ENCODE measurements at places on chromosomes 2 and 18.

DNA sequence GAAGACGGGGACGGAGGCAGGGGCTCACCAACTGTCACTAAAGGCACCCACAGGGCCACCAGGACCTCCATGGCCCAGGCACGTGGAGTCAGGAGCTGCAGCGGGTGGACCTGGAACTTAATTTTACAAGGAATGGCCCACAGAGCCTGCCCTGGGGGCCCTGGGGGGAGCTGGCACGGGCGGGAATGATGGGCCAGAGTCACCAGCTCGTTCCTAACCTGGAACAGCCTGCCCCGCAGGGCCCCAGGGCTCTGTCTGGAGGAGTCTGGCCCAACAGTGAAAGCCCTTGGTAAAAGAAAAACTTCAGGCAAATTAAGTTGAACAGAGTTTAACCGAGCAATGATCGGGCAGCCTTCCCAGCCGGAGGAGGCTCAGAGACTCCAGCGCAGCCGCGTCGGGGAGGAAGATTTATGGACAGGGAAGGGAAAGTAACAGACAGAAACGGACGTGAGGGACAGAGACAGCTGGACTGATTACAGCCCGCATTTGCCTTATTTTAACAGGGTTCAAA, 118.4 kb upstream of the TMEM18 start:
- no peak for DNase-seq

DNA sequence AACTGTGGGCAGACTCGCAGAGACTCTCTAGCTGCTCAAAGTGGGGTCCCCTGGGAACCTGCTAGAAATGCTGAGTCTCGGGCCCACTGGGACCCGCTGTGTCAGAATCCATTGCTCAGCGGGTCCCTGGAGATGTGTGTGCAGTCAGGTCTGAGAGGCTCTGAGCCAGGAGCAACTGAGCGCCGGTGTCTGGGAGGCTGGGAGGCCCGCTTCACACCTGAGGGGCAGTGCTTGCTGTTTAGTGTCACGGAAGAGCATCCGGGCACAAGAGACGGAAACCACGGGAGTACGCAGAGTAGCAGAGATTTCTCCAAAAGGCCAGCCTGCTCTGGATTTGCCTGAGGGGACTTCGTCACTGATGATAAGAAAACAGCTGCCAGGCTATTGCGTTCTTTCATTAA, 70.1 kb downstream of the EDAR start:
- no peak for DNase-seq

GRCh38 chr2:145685383-145686050, 1165.6 kb upstream of the ZEB2 start:
- no peak for DNase-seq

DNA sequence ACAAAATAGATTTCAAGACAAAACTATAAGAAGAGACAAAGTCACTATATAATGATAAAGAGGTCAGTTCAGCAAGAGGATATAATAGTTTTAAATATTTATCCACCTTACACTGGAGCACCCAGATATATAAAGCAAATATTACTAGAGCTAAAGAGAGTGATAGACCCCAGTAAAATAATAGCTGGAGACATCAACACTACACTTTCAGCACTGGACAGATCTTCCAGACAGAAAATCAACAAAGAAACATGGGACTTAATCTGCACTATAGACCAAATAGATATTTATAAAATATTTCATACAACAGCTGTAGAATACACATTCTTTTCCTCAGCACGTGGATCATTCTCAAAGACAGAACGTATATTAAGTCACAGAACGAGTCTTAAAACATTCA, 86.6 kb downstream of the ATP8B1 start:
- no peak for DNase-seq

DNA sequence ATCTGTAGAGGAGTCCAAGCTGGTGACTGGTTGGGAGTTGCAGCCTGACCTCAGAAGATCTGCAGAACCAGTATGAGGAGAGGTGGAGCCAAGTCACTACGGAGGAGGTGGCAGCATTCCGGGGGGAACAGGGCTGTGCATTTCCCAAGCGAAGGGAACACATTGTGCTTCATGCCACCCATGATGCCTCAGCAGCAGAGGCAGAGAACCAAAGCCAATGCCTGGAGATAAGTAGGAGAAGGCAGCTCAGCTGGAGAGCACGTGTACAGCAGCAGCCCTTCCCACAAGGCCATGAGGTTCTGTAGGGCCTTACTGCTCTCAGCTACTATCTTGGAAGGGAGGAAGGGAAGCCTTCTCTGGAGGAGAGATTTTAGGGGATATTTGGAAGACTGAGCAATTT, 67.2 kb upstream of the LRPPRC start:
- no peak for DNase-seq

DNA sequence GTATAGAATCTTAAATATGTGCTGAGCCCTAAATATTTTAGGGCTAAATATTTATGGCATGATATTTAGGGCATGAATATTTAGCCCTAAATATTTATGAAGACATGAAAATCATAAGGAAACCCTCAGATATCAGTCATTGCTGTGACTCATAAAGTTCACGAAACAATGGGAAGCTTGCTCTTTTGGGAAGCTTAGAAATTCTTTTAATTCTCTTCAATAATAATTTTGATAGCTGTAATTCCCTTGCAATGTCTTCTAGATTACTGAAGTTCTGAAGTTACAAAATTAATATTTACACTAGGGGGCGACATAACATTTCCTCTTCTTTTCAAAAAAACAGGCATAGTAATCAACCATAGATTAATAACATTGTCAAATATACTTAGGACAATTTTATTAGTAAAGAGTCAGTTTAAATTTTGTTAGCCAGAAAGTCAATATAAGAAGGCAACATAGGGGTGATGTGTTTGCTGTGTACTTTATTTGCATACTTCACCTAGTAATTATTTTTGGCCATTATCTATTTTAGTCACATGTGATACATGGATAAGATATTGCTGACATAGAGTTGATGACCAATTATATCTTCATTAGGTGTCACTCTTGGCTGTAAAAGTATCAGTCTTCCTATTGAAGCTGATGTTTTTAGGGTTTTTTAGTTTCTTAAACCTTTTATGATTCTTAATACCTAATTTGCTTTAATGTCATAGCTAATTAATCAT, 13.2 kb downstream of the ZNF804A start:
- DNase-seq: peak; percentile 17

DNA sequence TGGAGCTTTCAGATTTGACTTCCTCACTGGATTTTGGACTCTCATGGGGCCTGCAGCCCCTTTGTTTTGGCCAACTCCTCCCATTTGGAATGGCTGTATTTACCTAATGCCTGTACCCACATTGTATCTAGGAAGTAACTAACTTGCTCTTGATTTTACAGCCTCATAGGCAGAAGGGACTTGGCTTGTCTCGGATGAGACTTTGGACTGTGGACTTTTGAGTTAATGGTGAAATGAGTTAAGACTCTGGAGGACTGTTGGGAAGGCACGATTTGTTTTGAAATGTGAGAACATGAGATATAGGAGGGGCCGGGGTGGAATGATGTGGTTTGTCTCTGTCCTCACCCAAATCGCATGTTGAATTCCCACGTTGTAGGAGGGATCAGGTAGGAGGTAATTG, 233.4 kb upstream of the GALNT5 start:
- no peak for DNase-seq

- no peak for DNase-seq
These were observed 5.5 kb upstream of the SFT2D3 start for GRCh38 chr2:127695491-127696472.

- DNase-seq: no peak
These were observed 31.2 kb downstream of the NGEF start for GRCh38 chr2:232981767-232982360.

GRCh38 chr2:200635251-200635650, 49.4 kb downstream of the AOX1 start:
- no peak for DNase-seq

DNA sequence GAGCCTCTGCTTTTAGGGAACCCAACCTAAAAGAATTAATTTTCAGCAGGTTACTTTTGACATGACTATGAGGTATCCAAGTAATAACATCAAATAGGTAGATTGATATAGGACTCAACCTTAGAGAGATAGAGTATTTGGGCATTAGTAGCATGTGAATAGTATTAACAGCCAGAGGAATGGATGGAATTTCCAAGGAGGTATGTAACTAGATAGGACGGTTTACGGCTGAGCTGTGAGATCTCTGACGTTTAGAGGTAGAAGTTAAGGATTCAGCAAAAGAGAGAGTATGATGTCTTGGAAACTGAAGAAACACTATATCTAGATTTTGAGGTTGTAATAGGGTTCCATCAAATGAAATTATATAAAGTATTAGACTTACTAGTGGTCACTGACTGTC, 70.3 kb downstream of the HNMT start:
- no peak for DNase-seq

DNA sequence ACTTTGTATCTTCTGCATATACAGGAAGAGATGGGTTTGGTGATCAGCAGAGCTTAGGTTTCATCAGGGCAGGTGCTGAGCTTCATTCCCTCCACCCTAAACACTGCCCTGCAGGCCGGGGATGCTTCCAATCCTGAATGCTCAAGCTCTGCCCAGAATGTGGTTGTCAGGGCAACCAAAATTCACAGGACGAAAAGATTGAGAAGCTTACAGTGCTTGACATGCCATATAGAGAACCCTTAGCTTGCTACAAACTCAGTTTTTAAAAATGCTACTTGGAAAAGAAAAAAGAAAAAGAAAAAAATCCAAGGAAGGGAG, 65.6 kb downstream of the SH3RF3 start:
- DNase-seq: no peak

DNA sequence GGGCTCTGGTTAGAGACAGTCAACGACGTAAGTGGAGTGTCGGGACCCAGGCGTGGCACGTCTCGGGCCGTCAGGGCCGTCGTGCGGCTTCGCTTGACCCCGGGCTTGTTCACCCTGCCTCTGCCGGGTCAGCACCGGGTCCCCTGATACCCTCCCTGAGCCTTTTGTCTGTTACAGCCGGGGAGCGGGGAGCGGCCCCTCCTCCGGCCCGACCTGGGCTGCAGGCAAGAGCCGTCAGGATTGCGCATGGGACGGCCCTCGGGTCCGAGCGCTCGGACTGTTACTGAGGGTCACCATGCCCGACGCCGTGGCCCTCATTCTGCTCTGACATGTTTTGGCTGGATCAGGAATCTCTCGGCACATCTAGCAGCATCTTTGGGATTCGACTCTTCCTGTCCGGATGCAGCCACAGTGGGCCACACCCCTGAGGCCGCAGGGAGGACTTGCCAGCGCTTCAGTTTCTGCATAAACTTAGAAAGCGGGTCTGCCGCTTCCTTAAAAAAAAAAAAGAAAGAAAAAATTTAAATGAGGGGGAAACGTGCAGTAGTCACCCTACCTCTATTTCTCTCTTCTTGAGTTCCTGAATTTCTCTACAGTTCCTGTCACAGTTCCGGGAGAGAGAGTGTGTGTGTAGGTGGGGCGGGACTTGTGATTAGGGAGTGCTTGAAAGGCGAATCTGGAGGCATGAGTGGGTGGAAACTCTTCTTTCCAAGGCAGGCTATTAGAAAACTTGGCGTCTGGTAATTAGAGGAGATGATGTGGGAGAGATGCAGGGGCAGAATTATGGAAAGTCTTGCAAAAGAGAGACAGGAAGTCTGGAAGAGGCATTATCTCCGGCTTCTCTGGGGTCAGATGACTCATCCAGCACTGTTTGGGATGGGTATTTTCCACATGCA, 909 bp downstream of the TMEM87B start:
- DNase-seq: peak; percentile 7

GRCh38 chr2:241020201-241020600, 21.8 kb downstream of the SNED1 start:
- DNase-seq: no peak

DNA sequence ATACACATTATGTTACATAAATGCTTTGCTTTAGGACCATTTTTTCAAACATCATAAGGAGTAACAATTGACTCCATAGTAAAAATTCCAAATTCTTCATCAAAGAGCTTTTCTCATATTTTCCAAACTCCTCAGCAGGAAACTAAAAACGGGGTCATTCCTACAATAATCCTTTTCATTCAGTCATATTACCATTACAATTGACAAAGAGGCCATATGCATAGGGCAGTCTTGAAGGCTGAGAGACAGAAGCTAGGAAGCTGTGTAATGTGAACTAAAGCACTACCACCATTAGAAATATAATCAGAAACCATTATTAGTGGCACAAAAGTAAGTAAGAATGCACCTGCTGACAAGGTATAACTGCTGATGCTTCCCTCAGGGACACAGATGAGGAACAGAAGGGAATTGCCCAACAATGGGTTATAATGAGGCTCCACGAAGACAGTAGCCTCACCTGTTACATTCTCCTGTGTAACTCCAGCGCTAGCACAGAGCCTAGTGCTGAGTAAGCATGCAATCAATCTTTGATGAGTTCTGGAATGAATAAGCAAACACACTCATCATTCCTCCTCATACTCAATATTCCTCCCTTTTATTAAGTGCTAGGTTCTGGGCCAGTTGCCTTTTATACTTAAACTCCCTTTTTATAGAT, 942.3 kb downstream of the CPS1 start:
- no peak for DNase-seq

GRCh38 chr2:229474125-229474524, 203.0 kb upstream of the PID1 start:
- DNase-seq: no peak

GRCh38 chr2:238238311-238238765, 1.5 kb downstream of the HES6 start:
- no peak for DNase-seq

GRCh38 chr2:43792653-43793052, 18.8 kb downstream of the DYNC2LI1 start:
- no peak for DNase-seq

- no peak for DNase-seq
These were observed 47.8 kb downstream of the TRAPPC12 start for GRCh38 chr2:3427272-3427671.

DNA sequence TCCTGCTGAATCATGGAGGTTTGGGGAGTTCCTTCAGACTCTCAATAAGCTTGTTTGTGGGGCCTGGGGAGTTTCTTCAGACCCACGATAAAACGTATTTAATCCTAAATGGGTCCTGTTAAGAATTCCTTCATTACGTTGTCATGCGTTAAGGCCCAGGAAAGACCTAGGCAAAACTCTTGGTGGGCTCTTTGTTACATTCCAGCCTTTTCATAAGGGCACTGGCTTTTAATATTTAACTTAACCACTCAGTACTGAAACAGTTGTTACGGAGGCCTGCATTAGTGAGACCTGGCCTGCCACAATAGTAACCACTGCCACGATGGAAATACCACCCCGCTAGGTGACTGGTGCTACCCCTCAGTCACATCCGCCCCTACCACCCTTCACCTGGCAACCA, 17.5 kb upstream of the BIN1 start:
- no peak for DNase-seq

DNA sequence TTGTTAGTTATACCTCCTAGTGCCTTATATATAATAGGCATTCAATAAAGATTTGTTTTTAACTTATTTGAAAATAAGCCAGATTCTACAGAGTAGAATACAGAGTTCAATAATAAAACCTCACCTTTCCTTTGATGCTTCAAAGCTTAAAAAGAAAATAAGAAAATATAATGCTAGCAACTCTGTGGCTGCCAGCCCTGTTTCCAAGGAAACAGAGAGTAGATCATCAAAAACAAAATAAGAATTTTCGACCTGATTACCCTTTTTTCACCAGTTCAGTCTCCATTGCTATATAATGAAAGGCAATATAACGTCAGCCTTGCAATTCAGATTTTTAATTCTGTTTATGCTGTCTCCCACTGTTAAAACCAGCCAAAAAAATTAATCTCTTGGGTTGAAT, 8.9 kb upstream of the PGAP1 start:
- DNase-seq: no peak
